ENCODE measurements at places on chromosomes 3 and 15.

DNA sequence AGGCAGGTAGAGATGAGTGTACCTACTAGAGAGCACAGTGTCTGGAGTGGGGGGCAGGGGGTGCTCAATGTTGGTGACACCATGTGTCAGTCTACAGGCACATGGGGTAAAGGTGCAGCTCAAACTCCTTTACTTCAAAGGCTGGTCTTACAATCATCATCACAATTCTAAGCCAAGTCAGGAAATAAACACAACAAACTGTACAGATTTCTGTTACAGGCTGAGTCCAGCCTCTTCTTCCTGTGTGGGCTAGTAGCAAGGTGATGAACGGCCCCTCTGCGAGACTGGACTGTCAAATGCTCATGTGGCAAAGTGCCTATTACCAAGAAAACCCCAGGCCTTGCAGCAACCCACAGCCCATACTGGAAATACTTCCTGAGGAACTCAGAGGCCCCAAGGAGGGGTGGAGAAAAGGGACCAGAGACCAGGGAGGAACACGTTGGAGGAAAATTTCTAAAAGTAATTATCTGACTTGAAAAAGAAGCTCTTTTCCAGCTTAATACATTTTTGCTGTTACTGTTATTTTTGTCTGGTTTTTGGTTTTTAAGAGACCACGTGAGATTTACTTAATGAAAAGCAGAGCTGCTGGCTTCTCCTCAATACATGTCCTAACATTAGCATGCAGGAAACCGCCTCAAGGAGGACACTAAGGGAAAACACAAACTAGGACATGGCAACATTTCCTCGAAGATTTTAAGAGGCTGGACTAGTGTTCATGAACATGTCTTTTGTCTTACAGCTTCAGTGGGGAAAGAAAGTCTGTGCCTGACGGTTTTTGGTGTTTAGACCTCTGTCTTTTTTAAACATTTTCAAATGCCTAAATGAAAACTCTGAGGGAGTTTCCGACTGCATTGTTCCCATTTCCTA lies 29.5 kb downstream of the TBC1D2B start:
- no peak for DNase-seq

DNA sequence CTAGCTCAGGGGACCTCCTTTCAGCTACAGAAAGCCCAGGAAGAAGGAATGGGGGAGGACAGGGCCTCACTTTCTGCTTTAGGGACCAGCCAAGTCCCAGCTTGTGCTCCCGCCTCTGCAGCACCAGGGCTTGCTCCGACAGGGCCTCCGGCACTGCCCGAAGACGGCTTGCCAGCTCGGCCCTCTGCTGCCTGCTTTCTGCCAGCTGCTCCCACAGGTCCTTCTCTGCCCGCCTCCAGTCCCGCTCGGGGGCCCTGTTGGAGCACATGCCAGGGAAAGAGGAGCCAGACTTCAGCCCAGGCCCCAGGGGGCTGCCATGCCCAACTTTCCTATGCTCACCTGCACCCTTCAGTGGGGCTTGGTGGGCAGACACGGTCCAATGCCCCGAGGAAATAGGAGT lies 4.3 kb upstream of the CLK3 start:
- DNase-seq, result no peak

DNA sequence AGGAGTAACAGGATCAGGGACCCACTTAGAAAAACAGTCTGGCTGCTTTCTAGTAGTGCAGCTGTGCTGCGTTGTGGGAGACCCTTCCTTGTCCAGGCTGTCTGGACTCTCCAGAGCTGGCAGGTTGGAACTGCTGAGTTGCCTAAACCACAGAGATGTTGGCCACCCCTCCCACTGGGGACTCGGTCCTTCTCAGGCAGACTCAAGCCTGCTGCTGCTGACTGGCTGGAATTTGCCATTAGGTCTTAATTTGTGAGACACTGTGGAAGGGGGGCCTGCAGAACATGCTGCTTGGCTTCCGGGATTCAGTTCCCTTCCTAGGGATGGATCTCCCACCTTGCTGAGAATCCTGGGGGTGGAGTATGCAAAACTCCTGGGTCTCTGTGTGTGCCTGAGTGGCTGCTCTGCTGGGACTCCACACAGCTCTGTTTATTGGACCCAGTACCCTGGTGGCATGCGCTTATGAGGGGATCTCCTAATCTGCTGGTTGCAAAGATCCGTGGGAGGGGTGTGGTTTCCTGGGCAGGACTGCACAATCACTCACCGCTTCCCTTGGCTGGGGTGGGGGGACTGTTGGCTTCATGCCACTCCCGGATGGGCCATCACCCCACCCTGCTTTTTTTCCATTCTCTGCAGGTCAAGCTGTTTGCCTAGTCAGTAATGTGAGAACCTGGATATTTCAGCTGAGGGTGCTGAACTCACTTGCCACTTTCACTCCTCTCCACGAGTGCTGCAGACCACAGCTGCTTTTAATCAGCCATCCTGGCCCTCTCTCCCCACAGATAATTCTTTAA lies 150.5 kb downstream of the CFAP20DC start:
- DNase-seq, result no peak

GRCh38 chr3:47865192-47865591 lies 62.3 kb downstream of the DHX30 start:
- DNase-seq, result no peak

DNA sequence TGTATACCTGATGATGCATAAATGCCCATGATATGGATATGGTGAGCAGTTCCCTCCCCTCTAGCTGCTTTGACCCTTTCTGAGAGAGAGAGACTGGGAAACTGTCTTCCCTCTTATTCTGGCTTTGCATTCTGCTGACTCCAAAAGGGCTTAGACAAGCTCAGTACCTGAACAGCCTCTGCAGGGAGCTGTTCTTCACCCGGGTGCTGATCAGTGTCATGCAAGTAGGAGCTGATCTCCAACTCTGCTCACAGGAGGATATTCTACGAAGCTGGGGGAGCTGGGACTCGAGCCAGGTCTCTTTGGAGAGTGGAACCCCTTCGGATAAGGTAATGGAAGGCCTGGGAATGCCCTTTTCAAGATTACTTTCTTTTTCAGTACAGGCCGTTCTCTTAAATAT lies 237.1 kb downstream of the RYR3 start:
- DNase-seq, result no peak

DNA sequence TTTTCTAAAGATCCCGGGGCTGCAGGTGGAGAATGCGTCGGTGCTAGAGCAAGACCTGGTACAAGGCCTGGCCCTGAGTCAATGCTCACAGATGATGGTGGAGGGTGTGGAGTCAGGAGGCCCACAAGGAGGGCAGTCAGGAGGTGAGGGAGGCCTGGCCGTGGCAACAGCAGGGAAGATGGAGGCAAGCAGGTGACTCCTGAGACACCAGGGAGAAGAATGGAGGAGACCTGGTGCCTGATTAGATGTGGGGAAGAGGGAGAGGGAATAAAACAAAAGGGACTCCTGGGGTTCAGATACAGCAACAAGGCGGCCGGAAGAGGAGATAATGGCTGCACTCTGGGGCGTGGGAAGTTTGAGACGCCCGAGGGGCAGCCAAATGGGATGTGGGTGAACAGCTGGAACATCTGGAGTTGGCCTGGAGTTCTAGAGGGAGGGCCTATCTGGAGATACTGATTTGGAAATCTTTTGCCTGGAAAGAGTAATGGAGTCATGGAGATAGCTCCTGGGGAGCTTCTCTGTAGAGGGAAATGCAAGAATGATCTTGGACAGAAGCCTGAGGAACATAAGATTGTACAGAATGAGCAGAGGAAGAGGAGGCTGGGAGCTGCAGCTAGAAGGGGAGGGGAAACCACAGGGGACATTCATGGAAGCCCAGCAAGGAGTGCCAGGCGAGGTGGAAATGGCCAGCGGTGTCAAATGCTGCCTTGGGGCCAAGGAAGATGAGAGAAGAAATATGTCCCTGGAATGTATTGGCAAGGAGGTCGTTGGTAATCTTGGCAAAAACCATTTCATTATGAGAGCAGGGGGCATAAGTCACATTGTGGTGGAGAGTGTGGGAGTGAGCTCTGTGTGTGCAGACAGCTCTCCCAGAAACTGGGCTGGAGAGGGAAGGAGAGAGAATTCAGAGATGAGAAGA lies 67.5 kb upstream of the CORO2B start:
- DNase-seq, result no peak

- DNase-seq, result peak; percentile 58
Observed at GRCh38 chr3:14565868-14566588, 25.9 kb upstream of the GRIP2 start.

DNA sequence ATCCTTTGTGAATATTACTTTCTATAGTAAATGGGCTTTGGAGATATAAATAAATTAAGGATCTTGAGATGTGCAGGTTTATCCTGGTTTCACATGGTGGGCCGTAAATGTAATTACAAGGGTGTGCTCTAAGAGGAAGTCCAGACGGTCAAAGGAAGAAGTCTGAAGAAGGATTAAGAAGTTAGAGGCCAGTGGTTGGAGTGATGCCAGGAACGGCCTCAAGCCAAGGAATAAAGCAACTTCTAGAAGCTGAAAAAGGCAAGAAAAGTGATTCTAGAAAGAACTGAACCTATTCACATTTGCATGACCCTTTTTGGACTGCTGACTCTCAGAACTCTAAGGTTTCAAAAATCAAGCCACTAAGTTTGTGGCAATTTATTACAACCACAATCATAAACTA lies 981.3 kb upstream of the ALCAM start:
- DNase-seq, result no peak

DNA sequence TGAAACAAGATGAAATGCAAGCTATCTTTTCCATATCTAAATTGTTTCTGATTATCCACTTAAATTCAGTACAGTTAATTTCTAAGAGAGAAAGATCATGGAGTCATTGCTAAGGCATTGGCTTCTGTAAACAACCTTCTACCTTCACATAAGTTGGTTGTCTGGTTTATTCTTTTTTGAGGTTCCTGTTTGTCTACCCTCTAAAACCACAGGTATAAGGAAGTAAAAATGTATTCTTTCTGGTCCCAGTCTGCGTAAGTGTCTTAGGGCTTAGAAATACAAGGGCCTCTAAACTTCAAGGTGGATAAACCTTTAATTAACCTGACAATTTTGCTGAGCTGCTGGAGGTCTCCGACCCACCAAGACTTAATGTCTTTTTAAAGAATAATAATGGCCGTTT lies 3.6 kb upstream of the ATOSA start:
- no peak for DNase-seq

- no peak for DNase-seq
Observed at GRCh38 chr15:94100863-94101262, 130.5 kb upstream of the MCTP2 start.

Measured in HL-60 (cell line).